ENCODE measurements at places on chromosomes 3 and 15. TPM values are rescaled to one million over a fixed set of nuclear protein-coding genes. Genes with fewer than 3 reads are reported as not detected.

The DUOXA2 gene
- total RNA-seq, result not detected

GRCh38 chr3:27666708-27667107, 55.4 kb downstream of the EOMES start:
- DNase-seq, result no peak

The PLOD2 gene
- 121 TPM for total RNA-seq

DNA sequence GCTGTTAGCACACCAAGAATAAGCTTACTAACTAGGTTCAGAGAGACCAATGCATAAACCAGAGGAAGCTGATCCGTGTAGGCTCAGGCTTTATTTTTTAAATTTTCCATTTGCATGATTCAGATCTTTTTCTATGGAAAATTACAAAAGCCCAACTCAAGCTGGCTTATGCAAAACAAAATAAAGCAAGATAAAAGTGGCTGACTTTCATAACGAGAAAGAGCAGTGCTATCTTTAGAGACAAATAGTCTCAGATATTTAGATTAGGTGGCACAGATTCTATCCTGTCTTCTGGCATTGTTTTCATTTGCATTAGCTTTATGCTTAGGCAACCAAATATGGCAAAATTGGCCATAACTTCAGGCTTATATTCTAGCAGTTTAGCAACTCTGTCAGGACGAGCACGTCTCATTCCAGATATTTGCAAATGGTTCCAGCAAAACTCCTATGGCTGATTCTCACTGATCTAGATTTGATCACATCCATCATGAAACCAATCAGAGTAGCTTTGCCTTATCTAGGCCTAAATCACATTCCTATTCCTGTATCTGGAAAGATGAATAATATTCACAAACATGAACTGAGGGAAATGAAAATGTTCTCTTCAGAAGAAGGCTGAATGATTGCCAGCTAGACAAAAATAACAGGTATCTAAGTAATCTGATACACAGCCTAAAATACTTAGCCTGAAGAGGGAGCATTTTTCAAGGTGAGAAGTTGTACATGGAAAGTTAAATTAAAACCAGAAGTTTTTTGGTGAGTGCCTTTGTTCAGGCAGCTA, 216.4 kb upstream of the DPPA4 start:
- DNase-seq, result no peak

GRCh38 chr3:53137221-53137620, 7.0 kb upstream of the RFT1 start:
- no peak for DNase-seq

The PSTPIP1 gene
- total RNA-seq, result under 0.01 TPM

The SCAMP5 gene
- total RNA-seq, result 5.6 TPM

- DNase-seq, result no peak
Observed at GRCh38 chr15:62488387-62488786, 323.3 kb upstream of the C2CD4B start.

The TRIM71 gene
- total RNA-seq, result not detected

The IDH3A gene
- total RNA-seq, result 20.8 TPM

The BFSP2 gene
- not detected for total RNA-seq

- DNase-seq, result no peak
Observed at GRCh38 chr15:72562386-72562785, 88.3 kb downstream of the ARIH1 start.

- DNase-seq, result no peak
Observed at GRCh38 chr3:184388164-184388935, 8.5 kb downstream of the CHRD start.

The PTPN9 gene
- total RNA-seq, result 9.2 TPM

The SI gene
- total RNA-seq, result not detected

GRCh38 chr3:53257465-53257864, 1.6 kb upstream of the TKT start:
- DNase-seq, result no peak

The C2CD4A gene
- 0.87 TPM for total RNA-seq

The PAK6 gene
- total RNA-seq, result not detected

- no peak for DNase-seq
Observed at GRCh38 chr3:126258670-126259069, 78.3 kb upstream of the ALDH1L1 start.

GRCh38 chr3:14890476-14890875, 56.9 kb upstream of the NR2C2 start:
- DNase-seq, result peak; percentile 10

- no peak for DNase-seq
Observed at GRCh38 chr3:123686251-123686650, 101.4 kb upstream of the HACD2 start.

DNA sequence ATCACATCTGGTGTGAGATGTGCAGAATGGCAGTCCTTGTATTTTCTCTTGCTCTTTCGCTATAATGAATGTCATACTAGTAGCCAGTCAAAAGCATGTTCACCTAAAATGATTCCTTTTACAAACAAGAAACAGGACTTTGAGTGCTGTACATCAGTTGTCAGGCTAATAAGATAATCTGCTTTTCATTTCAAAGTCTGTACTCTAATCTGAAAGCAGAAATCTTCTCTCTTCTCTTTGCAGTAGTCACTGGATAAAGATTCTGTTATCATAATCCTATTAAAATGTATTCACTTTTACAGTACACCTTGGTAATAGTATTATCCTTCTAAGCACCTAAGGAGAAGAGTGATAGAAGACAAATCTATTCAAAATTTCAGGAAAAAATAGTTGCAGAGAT, 300.1 kb downstream of the MFSD1 start:
- no peak for DNase-seq

- DNase-seq, result peak; percentile 71
Observed at GRCh38 chr3:114320246-114320645, 26.4 kb downstream of the TIGIT start.

GRCh38 chr3:183638101-183638852, 2.9 kb downstream of the KLHL24 start:
- peak; percentile 16 for DNase-seq

DNA sequence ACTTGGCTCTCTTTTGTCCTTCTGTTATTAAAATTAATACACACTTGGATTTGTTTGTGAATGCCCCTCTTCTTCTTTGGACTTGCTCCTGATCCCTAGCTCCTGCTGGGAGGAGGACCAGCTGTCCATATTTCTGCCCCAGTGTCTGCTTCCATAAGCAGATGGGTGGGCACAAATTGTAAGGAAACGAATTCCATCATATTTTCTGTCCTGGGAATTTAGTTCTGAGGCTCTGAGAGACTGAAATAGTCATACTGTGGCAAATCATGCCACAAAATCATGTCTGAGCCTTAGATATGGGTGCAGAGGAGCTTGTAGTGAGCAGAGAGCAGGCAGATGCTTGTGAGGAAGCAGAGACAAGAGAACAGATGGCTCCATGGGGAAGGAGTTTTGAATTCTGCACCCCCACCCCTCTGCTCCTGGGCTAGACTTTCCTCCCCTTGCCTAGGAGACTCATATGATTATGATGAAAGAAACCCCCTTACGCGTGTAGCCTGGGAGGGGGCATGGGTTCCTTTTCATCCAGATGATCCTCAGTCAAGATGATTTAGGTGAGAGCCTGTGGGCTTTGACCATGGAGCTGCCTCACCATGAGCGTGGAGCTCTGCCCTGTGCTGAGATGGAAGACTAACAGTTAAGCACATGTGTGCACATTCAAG, 50.6 kb downstream of the SV2B start:
- DNase-seq, result no peak

GRCh38 chr3:42513121-42513520, 10.7 kb downstream of the VIPR1 start:
- DNase-seq, result no peak

The LCTL gene
- total RNA-seq, result not detected

DNA sequence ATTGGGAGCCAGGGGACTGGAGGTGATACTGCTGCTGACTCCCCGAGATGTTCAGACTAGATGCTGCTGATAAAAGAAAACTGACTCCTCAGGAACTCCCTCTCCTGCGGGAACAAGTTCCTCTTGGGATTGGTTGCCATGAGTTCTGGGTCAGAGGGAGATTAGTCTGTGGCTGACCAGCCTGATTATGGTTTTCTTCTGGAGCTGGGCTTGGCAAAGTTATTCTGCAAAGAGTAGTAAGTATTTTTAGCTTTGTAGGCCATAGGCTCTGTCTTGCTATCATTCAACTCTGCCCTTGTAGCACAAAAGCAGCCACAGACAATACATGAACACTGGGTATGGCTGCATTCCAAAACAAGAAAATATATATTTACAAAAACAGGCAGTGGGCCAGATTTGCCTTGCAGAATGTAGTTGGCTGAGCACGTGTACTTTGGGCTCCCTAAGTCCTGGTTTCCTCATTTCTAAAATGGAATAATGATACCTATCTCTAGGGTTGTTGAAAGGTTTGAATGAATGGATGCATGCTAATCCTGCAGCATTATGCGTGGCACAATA, 796.8 kb downstream of the AGBL1 start:
- no peak for DNase-seq

DNA sequence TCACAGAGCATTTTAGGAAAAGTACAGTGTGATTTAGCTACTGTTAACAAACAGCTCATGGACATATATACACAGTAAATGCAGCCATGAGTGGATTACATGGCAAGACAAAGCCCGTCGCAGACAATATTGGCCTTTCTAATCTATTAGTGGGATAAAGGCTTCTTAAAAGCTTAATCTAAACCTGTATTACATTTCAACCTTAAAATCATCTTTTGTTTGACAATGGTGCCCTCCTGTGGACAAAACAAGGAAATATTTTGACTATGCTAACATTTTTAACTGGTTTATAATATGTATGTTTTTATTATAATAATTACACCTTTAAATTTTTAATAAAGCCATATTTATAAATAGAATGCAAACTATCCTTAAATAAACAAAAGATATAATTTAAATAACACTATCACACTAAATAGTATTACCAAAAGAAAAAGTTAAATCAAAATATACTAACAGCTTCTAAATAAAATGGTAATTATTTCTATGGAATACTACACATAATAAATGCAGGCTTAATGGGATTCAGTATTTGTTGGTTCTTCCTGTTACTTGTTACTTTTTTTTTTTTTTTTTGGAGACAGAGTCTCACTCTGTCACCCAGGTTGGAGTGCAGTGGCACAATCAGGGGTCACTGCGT, 38.6 kb downstream of the TAFA4 start:
- DNase-seq, result peak; percentile 44

- no peak for DNase-seq
Observed at GRCh38 chr3:169300436-169300835, 363.1 kb downstream of the MECOM start.

DNA sequence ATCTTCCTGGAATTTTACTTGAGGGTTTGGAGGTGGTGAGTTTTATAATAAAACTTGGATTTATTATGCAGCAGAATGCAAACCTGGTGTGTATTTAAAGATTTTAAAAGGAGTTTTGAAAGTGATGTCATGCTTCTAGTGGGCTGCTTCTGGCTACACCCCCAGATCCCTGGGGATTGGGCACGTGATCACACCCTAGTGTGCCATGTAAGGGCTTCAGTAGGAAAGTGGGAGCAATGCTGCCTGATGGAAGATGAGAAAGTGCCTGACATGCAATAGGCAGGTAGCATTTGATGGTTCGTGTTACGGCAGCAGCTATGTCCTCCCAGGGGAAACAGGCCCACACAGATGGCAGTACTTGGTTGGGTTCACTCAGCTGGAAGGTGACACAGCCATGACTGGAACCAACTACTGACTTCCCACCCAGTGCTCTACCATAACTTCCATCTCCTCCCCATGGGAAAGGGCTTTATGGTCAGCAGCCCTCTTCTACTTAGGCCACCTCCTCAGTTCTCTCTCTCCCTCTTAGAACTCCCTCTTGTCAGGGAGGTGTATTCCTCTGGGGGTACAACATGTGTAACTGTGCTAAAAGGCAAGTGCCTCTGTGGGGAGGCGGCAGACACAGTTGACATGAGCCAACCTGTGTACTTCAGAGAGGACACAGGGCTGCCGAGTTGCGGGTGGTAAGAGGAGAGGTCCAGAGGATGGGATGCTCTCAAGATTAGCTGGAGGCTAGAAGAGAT, 5.6 kb downstream of the ITPKA start:
- no peak for DNase-seq

DNA sequence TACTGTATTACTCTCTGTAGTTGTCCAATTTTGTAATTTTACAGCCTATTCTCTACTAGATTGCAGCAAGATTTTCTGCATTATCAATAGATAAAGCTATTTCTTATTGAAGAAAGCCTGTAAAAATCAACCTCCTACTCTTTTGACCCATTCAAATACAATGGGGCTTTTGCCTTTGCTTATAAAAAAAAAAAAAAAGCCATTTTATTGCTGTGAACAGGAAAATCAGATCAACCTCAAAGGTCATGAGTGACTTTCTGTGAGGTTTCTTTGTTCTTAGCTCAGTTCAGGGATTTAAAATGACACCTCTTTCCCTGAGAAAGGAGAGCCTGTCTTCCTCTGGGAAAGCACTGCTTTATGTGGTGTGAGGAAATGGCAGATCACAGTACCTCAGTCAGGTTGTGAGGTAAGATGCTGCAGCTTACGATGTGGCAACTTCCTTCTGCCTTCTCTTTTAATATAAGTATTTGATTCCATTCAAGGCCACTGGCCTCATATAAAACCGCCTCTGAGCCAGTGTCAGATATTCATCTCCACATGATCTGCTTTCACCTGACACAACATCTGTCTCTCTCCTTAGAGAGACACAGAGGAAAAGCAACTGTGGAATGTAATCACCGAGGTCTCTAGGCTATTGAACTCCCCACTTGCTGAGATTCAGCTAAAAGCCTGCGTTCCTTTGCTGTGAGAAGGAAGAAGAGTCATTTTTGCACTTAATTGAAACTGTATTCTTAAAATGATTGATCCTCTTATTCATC, 161.5 kb upstream of the MB21D2 start:
- DNase-seq, result no peak

Data from lung microvascular endothelial cell (primary cell).